ENCODE measurements at places on chromosomes 12 and 14.

GRCh38 chr12:110335481-110336045 lies 54.5 kb downstream of the ATP2A2 start:
- DNase-seq: no peak

GRCh38 chr14:44966601-44967336 lies 4.8 kb downstream of the TOGARAM1 start:
- DNase-seq: no peak

DNA sequence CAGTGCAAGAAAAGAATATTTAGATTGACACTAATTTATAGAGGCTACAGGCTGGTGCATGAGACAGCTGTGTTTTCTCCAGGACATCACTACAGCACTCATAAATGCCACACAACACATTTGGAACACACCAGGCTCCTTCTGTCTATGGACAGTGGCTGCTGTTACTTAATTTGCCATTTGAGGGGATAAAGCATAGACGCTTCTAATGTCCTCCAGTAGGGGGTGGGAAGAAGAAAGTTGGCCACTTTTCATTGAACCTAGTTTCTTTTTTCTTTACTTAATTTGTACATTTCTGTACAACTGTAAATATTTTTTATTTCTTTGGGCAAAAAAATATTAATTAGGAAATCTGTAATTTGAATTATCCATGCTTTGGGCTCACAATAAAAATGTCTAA lies 12.4 kb upstream of the RTN1 start:
- DNase-seq: no peak

DNA sequence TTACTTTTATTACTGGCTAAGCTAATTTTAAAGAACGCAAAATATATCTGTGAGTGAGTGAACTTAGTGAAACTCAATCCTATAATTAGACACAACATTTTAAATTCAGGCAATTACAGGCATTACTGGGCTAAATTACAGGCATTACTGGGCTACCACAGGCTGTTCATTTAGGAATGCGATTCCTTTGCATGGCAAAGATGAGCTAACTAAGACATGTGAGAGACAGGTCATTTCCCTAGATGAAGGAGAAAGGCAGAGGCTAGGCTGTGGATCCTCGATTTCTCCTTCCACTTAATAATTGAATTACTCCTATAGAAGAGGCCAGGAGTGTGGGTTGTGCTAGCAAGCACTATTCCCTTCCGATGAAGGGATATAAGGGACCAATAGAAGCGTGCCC lies 429.4 kb upstream of the LMO3 start:
- DNase-seq: no peak

DNA sequence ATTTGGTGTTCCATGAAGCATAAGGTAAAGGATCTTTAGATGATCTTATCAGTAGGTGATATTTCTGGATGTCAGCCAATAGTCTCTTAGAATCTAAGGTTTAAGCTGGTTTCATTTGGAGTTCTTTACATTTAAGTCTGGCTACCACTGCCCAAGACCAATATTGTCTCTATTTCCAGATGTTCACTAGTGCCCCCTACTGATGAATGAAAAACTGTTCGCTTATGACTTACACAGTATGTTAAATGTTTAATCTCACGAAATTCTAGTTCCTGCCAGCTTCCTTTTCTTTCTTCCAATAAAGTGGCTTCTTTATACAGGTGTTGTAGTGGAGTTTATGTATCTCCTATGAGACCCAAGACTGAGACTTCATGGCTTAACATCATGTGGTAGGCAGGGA lies 31.8 kb upstream of the MIS18BP1 start:
- no peak for DNase-seq

GRCh38 chr12:55974308-55974730 lies 441 bp downstream of the RAB5B start:
- peak; percentile 57 for DNase-seq

GRCh38 chr14:97462081-97462480 lies 664.9 kb downstream of the VRK1 start:
- no peak for DNase-seq

- peak; percentile 6 for DNase-seq
Observed at GRCh38 chr14:54366736-54367735, 29.8 kb upstream of the CDKN3 start.

GRCh38 chr14:50350975-50351374 lies 38.9 kb downstream of the DMAC2L start:
- DNase-seq: no peak

DNA sequence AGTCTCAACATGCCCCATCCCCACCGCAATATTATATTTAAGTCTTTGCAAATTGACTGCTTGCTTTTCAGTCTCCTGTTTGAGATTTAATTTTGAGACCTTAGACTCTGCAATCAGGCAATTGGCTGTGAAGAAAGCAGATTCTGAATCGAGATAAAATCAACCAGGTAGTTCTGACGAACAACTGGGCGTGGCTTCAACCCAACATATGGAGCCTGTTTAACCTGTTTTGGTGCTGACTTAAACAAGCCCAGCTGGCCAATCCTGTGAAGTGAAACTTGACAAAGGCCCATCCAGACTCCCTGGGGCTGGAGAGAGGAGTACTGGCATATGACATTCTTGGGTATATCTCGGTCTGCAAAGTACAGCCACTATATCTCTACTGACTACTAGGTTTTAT lies 9.8 kb upstream of the CIPC start:
- DNase-seq: no peak

GRCh38 chr14:103074729-103075367 lies 9.2 kb upstream of the LBHD2 start:
- DNase-seq: no peak

- DNase-seq: no peak
Observed at GRCh38 chr12:119399301-119399700, 64.8 kb downstream of the CCDC60 start.

GRCh38 chr12:124629117-124629516 lies 61.7 kb upstream of the NCOR2 start:
- DNase-seq: no peak

Data from T-helper 2 cell (primary cell).